ENCODE measurements at places on chromosomes 12 and 14.

DNA sequence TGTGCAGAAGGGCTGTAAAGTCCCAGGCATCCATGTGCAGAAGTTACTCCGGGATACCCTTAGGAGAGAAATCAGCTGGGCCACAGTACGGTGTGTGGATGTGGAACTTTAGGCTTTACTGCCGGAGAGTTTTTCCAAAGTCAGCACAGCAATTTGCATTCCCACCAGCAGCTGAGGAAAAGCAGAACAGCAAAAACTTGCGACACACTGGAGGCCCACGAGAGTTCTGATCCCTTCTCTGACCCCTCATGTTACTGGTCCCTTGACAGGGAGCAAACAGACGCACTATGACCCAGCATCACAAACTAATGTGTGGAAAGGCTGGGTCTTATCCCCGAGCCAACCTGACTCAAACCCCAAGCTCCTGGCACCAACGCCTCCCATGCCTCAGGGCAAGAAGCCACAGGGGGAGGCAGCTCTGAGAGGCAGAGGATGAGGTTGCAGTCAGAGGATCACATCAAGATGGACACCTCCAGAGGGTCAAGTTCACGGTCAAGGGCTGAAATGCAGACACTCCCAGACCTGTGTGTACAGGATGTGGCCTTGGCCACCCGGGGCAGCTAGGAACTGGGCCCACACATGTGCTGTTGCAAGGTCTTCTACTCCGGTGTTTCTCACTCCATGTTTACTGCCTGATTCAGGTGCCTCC lies 38.6 kb downstream of the CCDC88C start:
- no peak for DNase-seq

DNA sequence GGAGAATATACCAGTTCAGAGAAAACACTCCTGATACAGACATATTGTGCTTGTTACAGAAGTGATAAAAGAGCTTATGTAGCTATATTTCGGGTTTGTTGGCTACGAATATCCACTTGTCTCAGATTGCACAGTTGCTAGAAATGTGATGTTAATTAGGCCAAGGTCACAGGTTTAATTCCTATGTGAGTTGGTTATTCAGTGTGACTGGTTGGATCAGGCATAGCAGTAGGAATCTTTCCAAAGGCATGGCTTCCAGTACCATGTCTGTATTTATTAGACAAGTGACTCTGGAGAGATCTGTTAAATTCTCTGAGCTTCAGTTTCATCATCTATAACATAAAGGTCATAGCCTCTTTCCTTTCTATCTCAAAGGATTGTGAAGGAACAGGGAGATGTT lies 152.7 kb upstream of the KITLG start:
- DNase-seq = no peak

GRCh38 chr12:103839103-103839502 lies 1.9 kb downstream of the NT5DC3 start:
- no peak for DNase-seq

GRCh38 chr14:43949400-43949799 lies 557.7 kb downstream of the FSCB start:
- DNase-seq = no peak

- DNase-seq = no peak
These were observed 12.7 kb downstream of the CCDC197 start for GRCh38 chr14:94009767-94010166.

GRCh38 chr14:21880918-21881317 lies 207.3 kb upstream of the OR4E1 start:
- no peak for DNase-seq

- no peak for DNase-seq
These were observed 162.7 kb upstream of the CNOT2 start for GRCh38 chr12:70080566-70080965.

All from activated effector memory CD4-positive, alpha-beta T cell treated with anti-CD3 and anti-CD28 coated beads, Interleukin-2, amount 50 U/mL, for 16 hours (primary cell).